ENCODE measurements at places on chromosomes 13 and 19. TPM values are rescaled to one million over a fixed set of nuclear protein-coding genes. Genes with fewer than 3 reads are reported as not detected.
A peak's percentile ranks its signal among the peaks of the same experiment; 100 is the strongest.

- H3K4me3 ChIP-seq: no peak overlapping the region
- H3K27me3 ChIP-seq: no peaks in the 10 kb centered on the region
- no peak for DNase-seq
- H3K4me1 ChIP-seq: no peaks in the 10 kb centered on the region
Observed at GRCh38 chr13:33919120-33919519, 101.2 kb downstream of the RFC3 start.

The CASP14 gene
- not detected for total RNA-seq

- H3K27ac ChIP-seq: no peak overlapping the region
- no peaks in the 10 kb centered on the region for H3K27me3 ChIP-seq
- no peak overlapping the region for H3K4me3 ChIP-seq
- DNase-seq: no peak
- H3K36me3 ChIP-seq: peaks cover 22% of the 10 kb centered on the region
Observed at GRCh38 chr19:32651729-32652140, 23.2 kb downstream of the ANKRD27 start.

The ZNF541 gene
- total RNA-seq: 0.05 TPM

GRCh38 chr19:50711805-50712204 lies 7.8 kb downstream of the SHANK1 start:
- H3K36me3 ChIP-seq: no peaks in the 10 kb centered on the region
- H3K4me1 ChIP-seq: peaks cover 4% of the 10 kb centered on the region
- H3K27ac ChIP-seq: no peak overlapping the region
- H3K4me3 ChIP-seq: no peak overlapping the region

GRCh38 chr13:109255141-109255856 lies 531.1 kb downstream of the IRS2 start:
- no peaks in the 10 kb centered on the region for H3K4me1 ChIP-seq
- H3K27ac ChIP-seq: no peak overlapping the region
- DNase-seq: no peak
- H3K36me3 ChIP-seq: no peaks in the 10 kb centered on the region
- peaks cover 2% of the 10 kb centered on the region for H3K27me3 ChIP-seq
- no peak overlapping the region for H3K4me3 ChIP-seq

DNA sequence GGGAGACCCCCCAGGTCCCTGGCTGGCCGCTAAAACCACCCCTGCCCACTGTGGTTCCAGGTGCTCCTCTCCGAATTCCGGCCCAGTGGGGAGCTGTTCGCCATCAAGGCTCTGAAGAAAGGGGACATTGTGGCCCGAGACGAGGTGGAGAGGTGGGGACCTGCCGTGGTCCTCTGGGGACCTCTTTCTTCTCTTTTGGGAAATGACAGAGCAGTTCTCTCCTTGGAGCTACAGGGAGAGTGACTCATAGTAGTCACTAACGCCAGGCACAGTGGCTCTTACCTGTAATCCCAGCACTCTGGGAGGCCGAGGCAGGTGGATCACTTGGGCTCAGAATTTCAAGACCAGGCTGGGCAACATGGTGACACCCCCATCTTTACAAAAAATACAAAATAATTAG lies 7.3 kb downstream of the PTGER1 start:
- no peak overlapping the region for H3K4me3 ChIP-seq
- peaks cover 23% of the 10 kb centered on the region for H3K36me3 ChIP-seq
- no peak for DNase-seq
- H3K27me3 ChIP-seq: peaks cover 3% of the 10 kb centered on the region
- H3K4me1 ChIP-seq: peaks cover 2% of the 10 kb centered on the region

The ZNF285 gene
- total RNA-seq: 0.07 TPM

The PSG3 gene
- total RNA-seq: not detected

DNA sequence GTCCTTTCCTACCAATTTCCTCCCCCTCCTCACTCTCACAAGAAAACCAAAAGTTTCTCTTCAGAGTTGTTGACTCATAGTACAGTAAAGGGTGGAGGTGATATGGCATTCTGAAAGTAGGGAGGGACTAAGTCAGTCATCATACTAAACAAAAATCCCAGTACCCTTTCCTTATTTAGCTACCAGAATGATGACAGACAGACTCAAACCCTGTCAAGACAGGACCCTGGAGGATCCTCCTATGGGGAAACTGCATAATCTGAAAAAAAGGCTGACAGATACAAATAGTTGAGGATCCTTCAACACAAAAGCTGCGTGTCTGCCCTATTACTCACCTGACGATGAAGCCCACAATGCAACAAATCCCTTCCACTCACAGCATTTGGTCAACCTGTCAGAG lies 55.5 kb downstream of the CYSLTR2 start:
- H3K27ac ChIP-seq: no peak overlapping the region
- no peaks in the 10 kb centered on the region for H3K4me1 ChIP-seq
- no peak overlapping the region for H3K4me3 ChIP-seq
- H3K36me3 ChIP-seq: peaks cover 4% of the 10 kb centered on the region
- no peak for DNase-seq
- peaks cover 2% of the 10 kb centered on the region for H3K27me3 ChIP-seq

- no peaks in the 10 kb centered on the region for H3K36me3 ChIP-seq
- no peak overlapping the region for H3K27ac ChIP-seq
- no peak overlapping the region for H3K4me3 ChIP-seq
- H3K27me3 ChIP-seq: peaks cover 10% of the 10 kb centered on the region
- no peaks in the 10 kb centered on the region for H3K4me1 ChIP-seq
Observed at GRCh38 chr13:26706381-26706780, 54.2 kb downstream of the GPR12 start.

The TRAPPC2B gene
- 3.8 TPM for total RNA-seq

The SLC25A41 gene
- total RNA-seq: 0.24 TPM

The IZUMO4 gene
- 7.1 TPM for total RNA-seq

- no peaks in the 10 kb centered on the region for H3K27me3 ChIP-seq
- H3K4me3 ChIP-seq: no peak overlapping the region
- H3K27ac ChIP-seq: no peak overlapping the region
- H3K36me3 ChIP-seq: no peaks in the 10 kb centered on the region
Observed at GRCh38 chr13:85970727-85971126, 171.5 kb upstream of the SLITRK6 start.

The ZNF221 gene
- 0.75 TPM for total RNA-seq

- H3K4me3 ChIP-seq: no peak overlapping the region
- no peak overlapping the region for H3K27ac ChIP-seq
- no peaks in the 10 kb centered on the region for H3K27me3 ChIP-seq
- H3K4me1 ChIP-seq: no peaks in the 10 kb centered on the region
- DNase-seq: no peak
- no peaks in the 10 kb centered on the region for H3K36me3 ChIP-seq
Observed at GRCh38 chr19:33726756-33727155, 69.9 kb upstream of the KCTD15 start.

DNA sequence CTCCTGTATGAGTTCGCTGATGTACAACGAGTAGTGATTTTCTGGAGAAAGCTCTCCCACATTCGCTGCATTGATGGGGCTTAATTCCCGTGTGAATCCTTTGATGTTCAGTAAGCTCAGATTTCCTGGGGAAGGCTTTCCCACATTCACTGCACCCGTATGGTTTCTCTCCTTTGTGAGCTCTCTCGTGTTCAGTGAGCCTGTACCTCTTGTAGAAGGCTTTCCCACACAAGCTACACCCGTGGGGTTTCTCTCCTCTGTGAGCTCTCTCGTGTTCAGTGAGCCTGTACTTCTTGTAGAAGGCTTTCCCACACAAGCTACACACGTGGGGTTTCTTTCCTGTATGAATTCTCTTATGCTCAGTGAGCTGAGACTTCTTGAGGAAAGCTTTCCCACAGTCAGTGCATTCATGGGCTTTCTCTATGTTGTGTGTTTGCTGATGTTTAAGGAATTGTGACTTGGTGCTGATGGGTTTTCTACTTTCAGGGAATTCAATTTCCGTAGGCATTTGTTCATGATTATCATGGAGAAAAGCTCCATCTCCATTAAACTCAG lies 3.5 kb upstream of the ZNF577 start:
- no peaks in the 10 kb centered on the region for H3K27me3 ChIP-seq
- no peak overlapping the region for H3K4me3 ChIP-seq
- no peak overlapping the region for H3K27ac ChIP-seq

GRCh38 chr19:33621065-33621785 lies 528 bp upstream of the CHST8 start:
- H3K36me3 ChIP-seq: no peaks in the 10 kb centered on the region
- H3K4me1 ChIP-seq: no peaks in the 10 kb centered on the region
- no peak overlapping the region for H3K4me3 ChIP-seq
- peaks cover 33% of the 10 kb centered on the region for H3K27me3 ChIP-seq
- H3K27ac ChIP-seq: no peak overlapping the region

- no peaks in the 10 kb centered on the region for H3K27me3 ChIP-seq
- no peak overlapping the region for H3K4me3 ChIP-seq
- no peaks in the 10 kb centered on the region for H3K4me1 ChIP-seq
- H3K36me3 ChIP-seq: no peaks in the 10 kb centered on the region
- no peak overlapping the region for H3K27ac ChIP-seq
Observed at GRCh38 chr13:99709134-99709533, 207.9 kb downstream of the TM9SF2 start.

- H3K4me1 ChIP-seq: peaks cover 88% of the 10 kb centered on the region
- H3K27me3 ChIP-seq: no peaks in the 10 kb centered on the region
- H3K36me3 ChIP-seq: peaks cover 21% of the 10 kb centered on the region
- DNase-seq: peak; percentile 65
- H3K4me3 ChIP-seq: peak overlapping the region; percentile 62
Observed at GRCh38 chr13:24274452-24275021, 34.8 kb upstream of the C1QTNF9 start.

- H3K27me3 ChIP-seq: peaks cover 46% of the 10 kb centered on the region
- no peak overlapping the region for H3K27ac ChIP-seq
- no peaks in the 10 kb centered on the region for H3K4me1 ChIP-seq
- DNase-seq: no peak
Observed at GRCh38 chr13:23567906-23568460, 2.2 kb upstream of the TNFRSF19 start.

- no peak for DNase-seq
- H3K27me3 ChIP-seq: no peaks in the 10 kb centered on the region
- peaks cover 36% of the 10 kb centered on the region for H3K36me3 ChIP-seq
- no peak overlapping the region for H3K27ac ChIP-seq
Observed at GRCh38 chr13:49985129-49985528, 11.7 kb upstream of the TRIM13 start.

- no peaks in the 10 kb centered on the region for H3K36me3 ChIP-seq
- no peak overlapping the region for H3K27ac ChIP-seq
- H3K4me1 ChIP-seq: no peaks in the 10 kb centered on the region
- no peak for DNase-seq
- no peak overlapping the region for H3K4me3 ChIP-seq
- no peaks in the 10 kb centered on the region for H3K27me3 ChIP-seq
Observed at GRCh38 chr13:83732755-83733154, 149.5 kb downstream of the SLITRK1 start.

- H3K27ac ChIP-seq: no peak overlapping the region
- H3K4me1 ChIP-seq: no peaks in the 10 kb centered on the region
- DNase-seq: no peak
- H3K36me3 ChIP-seq: peaks cover 19% of the 10 kb centered on the region
- H3K27me3 ChIP-seq: no peaks in the 10 kb centered on the region
Observed at GRCh38 chr19:11446652-11447301, 11.3 kb downstream of the PRKCSH start.

GRCh38 chr19:49210108-49210900 lies 52.7 kb downstream of the TRPM4 start:
- H3K36me3 ChIP-seq: no peaks in the 10 kb centered on the region
- peaks cover 5% of the 10 kb centered on the region for H3K4me1 ChIP-seq
- peak; percentile 28 for DNase-seq
- no peak overlapping the region for H3K27ac ChIP-seq
- peaks cover 3% of the 10 kb centered on the region for H3K27me3 ChIP-seq

GRCh38 chr19:41364524-41365391 lies 809 bp upstream of the B9D2 start:
- peak overlapping the region; percentile 88 for H3K4me3 ChIP-seq
- H3K36me3 ChIP-seq: peaks cover 2% of the 10 kb centered on the region
- H3K4me1 ChIP-seq: peaks cover 28% of the 10 kb centered on the region

- H3K27me3 ChIP-seq: no peaks in the 10 kb centered on the region
- H3K27ac ChIP-seq: no peak overlapping the region
- H3K4me3 ChIP-seq: no peak overlapping the region
- H3K36me3 ChIP-seq: no peaks in the 10 kb centered on the region
- no peaks in the 10 kb centered on the region for H3K4me1 ChIP-seq
- no peak for DNase-seq
Observed at GRCh38 chr13:63088226-63088625, 1672.6 kb upstream of the PCDH20 start.

DNA sequence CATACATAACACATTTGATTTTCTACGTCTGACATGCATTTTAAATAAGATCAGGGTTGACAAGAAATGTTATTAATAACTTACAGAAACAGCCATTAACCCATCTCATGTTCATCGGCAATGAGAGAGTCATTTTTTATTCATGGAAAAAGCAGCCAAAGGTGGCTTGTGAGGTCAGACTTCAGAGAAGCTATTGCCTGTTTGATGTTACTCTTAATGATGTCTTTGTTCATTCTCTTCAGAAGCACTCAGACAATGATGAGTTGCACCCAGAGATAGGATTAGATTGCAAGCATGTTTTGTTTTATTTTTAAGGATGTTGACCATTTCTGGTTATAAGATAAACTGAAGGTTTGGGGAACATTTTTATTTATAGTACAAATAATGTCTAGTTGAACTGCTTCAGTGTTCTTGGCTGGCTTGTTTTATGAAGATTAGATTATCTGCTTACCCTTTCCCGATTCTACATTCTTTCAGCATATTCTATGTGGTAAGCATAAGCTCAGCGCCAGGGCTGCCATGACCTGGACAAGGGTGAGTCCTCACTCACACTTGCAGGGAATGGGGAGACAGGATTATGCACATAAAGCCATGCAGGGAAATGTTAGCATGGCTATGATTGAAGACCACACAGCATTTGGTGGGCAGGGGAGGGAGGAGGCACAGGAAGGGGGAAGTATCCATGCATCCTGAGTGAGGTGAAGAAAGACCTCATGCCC lies 288.1 kb downstream of the MTUS2 start:
- no peaks in the 10 kb centered on the region for H3K4me1 ChIP-seq
- no peaks in the 10 kb centered on the region for H3K36me3 ChIP-seq
- H3K4me3 ChIP-seq: no peak overlapping the region
- DNase-seq: no peak

- DNase-seq: peak; percentile 28
- H3K4me3 ChIP-seq: no peak overlapping the region
- peaks cover 18% of the 10 kb centered on the region for H3K4me1 ChIP-seq
- H3K27me3 ChIP-seq: peaks cover 18% of the 10 kb centered on the region
- no peak overlapping the region for H3K27ac ChIP-seq
Observed at GRCh38 chr19:48403606-48404005, 10.1 kb downstream of the GRIN2D start.

The CFAP97D2 gene
- not detected for total RNA-seq

DNA sequence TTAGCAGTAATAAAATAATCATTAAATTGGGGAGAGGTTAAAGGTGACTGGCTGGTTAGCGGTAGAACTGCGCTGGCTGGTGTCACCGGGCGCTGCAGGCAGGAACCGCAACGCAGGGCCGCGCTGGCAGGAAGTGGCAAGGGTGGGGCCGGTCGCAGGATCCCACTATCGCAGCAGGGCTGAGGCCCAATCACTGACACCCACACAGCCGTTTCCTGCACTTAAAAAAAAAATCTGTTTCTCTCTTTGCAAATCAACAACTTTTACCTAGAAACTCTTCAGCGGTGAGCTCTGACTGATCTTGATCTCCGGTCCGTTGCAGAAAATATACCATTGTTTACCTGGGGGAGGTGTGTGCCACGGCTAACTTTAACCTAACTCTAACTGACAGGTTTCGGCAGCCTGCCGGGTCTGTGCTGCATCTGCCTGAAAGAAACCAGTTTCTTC lies 46.9 kb downstream of the KLF2 start:
- peaks cover 33% of the 10 kb centered on the region for H3K4me1 ChIP-seq
- H3K36me3 ChIP-seq: peaks cover 23% of the 10 kb centered on the region
- peak; percentile 89 for DNase-seq
- peaks cover 7% of the 10 kb centered on the region for H3K27me3 ChIP-seq

The SHD gene
- not detected for total RNA-seq

Measured in activated T-helper 1 cell treated with anti-CD3 and anti-CD28 coated beads, Interleukin-12 subunit alpha, Interleukin-12 subunit beta, Interleukin-2, Interleukin-4 antibody, amounts not matched to agents 30 ng/mL and 10 ng/mL and 1 ng/mL, durations not matched to agents 14 hours and 24 hours and 36 hours (primary cell).